ENCODE measurements at places on chromosomes 11 and 22.

- DNase-seq = no peak
Observed at GRCh38 chr11:76700177-76701100, 29.9 kb upstream of the LRRC32 start.

- no peak for DNase-seq
Observed at GRCh38 chr11:86313793-86314192, 11.8 kb downstream of the HIKESHI start.

- DNase-seq = no peak
Observed at GRCh38 chr22:47781024-47781423, 1018.6 kb downstream of the TBC1D22A start.

- DNase-seq = no peak
Observed at GRCh38 chr11:32434356-32435151, 785 bp downstream of the WT1 start.

DNA sequence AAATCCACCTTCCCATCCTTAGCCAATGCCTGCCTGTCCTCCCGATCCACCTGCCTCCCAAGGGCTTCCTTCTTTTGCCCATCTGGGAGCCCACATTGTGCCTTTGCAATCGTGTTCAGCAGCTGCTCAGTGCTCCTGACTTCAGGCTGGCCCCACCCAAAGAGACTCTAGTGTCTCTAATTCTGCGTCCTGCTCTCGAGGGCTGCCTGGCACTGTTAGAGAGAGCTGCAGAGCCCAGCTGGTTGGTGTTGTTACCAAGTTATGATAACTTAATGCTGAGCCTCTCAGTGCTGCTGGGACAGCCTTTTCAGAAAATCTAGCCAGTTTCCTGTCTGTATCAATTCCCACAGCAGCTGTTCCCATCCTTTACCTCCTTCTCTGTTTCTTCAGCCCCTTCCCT lies 69.1 kb downstream of the MICAL2 start:
- DNase-seq = no peak

DNA sequence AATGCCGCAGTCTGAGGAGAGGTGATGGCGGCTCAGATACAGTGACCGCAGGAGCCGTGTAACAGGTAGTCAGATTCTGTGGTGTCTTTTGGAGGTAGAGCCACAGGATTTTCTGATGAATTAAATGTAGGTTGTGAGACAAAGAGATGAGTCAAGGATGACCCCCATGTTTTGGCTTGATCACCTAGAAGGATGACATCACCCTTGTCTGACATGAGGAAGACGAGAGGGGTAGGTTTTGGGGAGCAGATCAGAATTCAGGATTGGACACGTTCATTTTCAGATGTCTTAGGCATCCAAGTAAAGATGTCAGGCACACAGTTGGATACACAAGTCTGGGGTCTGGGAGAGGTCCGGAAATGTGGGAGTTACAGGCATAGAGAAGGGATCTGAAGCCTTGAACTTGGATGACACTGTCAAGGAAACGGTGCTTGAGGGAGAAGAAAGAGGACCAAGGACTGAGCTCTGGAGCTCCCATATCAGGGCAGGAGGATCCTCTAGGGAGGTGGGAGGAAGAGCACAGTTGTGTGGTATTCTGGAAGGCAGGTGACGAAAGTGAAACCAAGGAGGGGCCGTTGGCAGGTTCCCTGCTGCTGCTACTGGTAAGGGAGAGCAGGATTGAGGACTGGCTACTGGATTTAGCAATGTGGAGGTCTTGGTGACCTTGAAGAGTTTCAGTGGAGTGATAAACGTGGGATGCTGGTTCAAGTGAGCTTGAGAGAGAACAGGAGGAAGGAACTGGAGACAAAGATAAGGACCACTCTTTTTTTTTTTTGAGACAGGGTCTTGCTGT lies 12.6 kb upstream of the GDPD5 start:
- no peak for DNase-seq

DNA sequence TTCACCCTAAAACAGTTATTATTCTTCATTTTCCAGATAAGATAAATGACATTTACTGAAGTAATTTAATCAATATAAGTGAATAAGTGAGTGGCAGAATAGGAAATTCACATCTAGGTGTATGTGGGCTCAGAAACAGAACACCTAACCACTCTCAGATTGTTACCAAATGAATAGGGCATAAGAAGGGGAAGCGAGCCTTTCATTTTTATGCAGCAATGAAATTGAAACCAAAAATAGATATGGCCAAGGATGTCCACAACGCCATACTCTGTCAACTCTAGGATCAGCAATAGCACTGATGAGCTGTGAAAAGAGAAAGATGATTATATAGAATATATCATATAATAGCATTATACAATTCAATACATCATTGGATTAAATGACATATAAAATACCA lies 398.1 kb upstream of the API5 start:
- no peak for DNase-seq

DNA sequence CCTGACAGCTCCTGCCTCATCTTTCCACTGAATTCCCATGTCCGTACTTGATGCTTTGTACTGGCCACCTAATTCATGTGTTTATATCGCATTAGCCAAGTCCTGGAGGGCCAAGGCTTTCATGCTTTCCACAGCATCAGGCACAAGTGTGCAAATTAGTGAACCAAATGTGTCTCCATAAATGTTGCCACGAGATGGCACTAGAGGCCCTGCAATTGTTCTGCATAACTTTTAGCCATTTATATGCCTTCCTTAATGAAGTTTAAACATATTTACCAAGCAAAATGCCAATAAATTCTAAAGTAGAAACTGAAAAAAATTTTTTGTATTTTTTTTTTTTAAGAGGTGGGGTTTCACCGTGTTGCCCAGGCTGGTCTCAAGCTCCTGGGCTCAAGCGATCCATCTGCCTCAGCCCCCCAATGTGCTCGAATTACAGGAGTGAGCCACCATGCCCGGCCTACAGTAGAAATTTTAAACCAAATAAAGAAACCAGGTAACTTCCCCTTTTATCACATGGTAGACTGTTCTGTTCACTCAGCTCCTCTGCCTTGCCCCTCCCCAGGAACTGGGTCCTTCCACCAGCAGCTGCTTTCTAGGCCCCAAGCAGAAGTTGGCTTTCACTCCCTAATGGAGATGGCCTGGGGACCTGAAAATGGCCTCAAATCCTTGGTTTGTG lies 20.8 kb upstream of the IL18BP start:
- DNase-seq = peak; percentile 31

GRCh38 chr22:36129486-36130388 lies 30.8 kb downstream of the APOL3 start:
- no peak for DNase-seq

DNA sequence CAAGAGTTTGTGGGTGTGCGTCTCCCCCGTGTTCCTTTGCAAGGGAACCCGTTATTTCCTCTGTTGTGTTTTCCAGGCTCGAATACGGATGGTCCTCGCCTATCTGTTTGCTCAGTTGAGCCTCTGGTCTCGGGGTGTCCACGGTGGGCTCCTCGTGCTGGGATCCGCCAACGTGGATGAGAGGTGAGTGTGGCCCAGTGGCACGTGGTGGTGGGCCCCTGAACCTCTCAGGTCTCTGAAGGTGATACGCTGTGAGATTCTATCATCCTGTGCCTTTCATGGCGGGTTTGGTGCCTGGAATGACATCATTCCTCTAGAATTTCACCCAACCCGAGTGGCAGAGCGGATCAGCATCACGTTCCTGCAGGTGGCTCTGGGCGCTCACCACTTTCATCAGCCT lies 32.5 kb downstream of the NADSYN1 start:
- no peak for DNase-seq

- DNase-seq = no peak
Observed at GRCh38 chr11:123597859-123598258, 56.6 kb downstream of the SCN3B start.

DNA sequence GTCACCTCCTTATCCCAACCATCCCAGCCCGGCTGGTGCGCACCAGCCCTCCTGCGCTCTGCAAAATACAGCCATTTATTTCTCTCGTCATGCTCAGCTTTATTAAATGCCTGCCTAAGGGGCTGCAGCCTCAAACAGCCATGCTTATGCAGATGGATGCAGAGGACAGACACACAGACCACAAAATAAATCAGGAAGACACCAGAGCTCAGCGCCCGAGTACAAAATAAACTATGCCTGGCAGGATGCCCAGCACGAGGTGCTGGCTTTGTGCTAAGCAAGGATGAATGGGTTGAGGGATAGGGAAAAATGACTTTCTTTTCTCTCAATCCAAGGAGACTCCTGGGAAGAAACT lies 70.5 kb downstream of the RPUSD4 start:
- DNase-seq = no peak

DNA sequence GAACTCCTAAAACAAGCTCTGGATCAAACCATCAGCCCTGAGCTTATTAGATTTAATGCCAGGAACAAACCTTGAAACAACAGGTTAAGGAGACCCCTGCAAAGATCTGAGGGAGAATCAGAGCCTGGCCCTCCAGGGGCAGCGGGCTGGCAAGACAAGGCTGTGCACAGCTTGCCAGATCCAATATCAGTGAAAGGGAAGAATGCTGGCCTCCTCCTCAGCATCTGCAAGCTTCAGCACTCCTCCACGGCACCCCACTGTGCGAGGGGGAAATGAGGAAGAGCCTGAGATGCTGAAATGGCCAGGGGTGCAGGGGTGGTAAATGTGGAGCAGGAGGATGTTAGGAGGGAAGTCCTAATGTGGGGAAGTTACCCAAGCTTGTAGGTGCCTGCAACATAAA lies 167.0 kb downstream of the TENM4 start:
- no peak for DNase-seq

- DNase-seq = no peak
Observed at GRCh38 chr22:36636916-36637315, 66.6 kb downstream of the CACNG2 start.

- DNase-seq = no peak
Observed at GRCh38 chr22:25478528-25478927, 85.9 kb upstream of the GRK3 start.

GRCh38 chr22:43478621-43479300 lies 66.9 kb downstream of the MPPED1 start:
- DNase-seq = no peak

GRCh38 chr22:44586999-44587736 lies 89.1 kb upstream of the RTL6 start:
- DNase-seq = no peak

GRCh38 chr11:8228231-8228630 lies 35.4 kb downstream of the LMO1 start:
- no peak for DNase-seq

DNA sequence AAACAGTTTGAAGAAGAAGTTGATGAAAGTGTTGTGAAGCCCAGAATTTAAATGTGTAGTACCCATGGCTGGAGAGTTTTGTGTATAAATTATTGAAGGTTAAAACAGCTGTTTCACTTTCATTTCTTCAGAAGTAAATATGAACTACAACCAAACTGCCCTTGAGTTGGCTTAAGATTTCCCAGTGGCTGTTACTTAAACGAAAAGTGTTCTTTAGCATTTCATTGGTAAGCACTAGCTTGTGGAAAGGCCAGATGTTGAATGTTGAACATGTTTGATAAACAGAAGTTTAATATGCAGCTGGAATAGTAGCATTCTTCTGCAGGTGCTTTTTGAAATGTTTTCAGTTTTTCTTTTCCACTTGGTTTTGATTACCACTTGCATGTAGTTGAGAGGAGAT lies 83.2 kb upstream of the TNRC6B start:
- DNase-seq = peak; percentile 35

GRCh38 chr11:57217053-57217452 lies 20.0 kb downstream of the APLNR start:
- no peak for DNase-seq

DNA sequence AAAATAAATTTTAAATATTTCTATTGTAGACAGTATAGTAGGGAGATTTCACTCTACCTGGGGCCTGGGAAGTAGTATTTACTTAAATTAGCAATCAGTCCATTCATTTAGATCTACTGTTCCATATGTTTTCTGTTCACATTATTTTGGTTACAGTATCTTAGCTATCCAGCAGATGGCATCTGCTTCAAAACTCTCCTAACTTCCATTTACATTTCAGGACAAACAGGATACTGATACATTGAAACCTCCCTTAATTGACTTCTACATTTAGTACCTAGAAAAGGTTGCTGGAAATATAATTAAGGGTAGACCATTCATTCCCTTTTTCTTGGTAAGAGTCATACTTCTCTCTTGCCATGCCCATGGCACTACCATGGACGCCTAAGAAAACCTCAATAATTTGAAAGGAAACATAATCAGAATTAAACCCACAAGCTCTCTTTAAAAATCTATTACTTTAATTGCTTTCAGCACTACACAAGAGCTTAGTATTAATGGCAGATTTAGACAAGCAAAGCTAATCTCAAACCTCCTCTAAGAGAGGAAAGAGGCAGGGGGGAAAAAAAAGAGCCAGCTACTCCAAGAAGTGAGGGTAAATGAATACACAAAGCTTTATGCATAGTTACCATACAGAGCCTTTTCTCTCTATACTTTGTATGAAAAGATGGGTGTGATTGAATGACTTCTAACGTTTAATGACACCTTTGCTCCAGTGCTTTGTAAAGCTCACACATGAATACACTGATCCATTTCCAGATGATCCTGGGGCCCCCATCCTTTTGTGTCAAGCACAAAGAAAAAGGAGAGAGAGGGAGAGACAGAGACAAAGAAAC lies 131.2 kb upstream of the MTMR2 start:
- peak; percentile 59 for DNase-seq

- DNase-seq = peak; percentile 89
Observed at GRCh38 chr11:72585762-72586311, 88.4 kb downstream of the PDE2A start.

GRCh38 chr11:8763070-8763685 lies 80.6 kb downstream of the RPL27A start:
- no peak for DNase-seq

DNA sequence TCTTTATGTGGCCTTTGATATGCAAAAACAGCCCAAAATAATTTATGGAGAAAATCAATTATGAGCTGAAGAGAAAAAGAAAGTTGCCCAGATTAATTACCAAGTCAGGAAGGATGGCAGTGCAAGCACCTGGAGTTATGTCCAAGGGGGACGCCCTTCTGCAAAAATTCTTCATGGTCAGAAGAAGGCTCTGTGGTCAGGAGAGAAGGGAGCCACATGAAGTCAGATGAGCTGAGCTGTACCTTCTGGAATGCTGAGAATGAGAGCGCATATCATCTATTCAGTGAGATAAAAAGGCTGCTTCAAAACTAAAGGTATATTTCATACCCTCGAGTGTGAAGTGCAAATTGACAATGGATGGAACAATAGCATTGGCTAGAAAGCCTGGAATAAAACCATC lies 607.4 kb downstream of the NTM start:
- no peak for DNase-seq

DNA sequence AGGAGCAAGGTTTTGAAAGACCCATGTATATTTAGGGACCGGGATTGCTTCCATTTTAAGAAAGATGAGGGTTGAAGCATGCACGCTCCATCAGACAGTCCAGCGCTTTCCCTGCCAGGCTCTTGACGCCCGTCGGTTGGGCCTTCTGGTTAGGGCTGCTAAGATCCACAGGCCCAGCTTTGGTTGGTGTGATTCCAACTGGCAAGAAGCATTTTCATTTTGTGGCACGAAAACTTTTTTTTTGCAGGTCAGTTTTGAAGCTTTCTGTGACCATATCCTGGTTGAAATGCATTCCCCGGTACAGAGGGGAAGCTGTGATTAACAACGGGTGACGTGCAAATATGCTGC lies 34.3 kb upstream of the MPPED1 start:
- DNase-seq = no peak

GRCh38 chr11:95443386-95443785 lies 212.4 kb upstream of the SESN3 start:
- DNase-seq = peak; percentile 23

- DNase-seq = no peak
Observed at GRCh38 chr11:5671831-5672230, 13.0 kb downstream of the TRIM5 start.

All from natural killer cell (primary cell).